ENCODE measurements at places on chromosomes 4 and X.

DNA sequence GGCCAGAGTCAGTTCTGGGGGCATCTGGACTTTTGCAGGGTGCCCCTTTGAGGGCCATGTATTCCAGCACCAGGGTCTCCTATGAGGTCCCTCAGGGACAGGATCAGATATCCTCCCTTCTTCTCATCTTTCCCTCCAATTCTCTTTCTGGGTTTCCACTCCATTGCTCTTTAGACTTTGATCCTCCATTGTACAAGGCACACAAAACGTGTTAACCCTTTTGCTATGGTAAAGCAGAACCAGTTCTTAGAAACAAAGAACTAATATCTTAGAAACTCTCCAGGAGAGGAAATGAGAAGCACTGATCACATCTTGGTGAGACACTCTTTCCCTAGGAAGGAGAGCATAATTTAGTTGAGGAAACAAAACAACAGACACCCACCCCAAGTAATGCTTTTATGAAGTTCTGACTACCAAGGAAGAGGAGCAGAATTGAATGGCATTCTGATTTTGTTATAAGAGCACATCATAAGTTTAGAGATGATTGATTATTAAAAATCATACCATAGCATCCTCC is 200.7 kb upstream of the NPY2R start:
- DNase-seq = no peak

GRCh38 chr4:72118017-72118416 is 86.2 kb downstream of the NPFFR2 start:
- no peak for DNase-seq

DNA sequence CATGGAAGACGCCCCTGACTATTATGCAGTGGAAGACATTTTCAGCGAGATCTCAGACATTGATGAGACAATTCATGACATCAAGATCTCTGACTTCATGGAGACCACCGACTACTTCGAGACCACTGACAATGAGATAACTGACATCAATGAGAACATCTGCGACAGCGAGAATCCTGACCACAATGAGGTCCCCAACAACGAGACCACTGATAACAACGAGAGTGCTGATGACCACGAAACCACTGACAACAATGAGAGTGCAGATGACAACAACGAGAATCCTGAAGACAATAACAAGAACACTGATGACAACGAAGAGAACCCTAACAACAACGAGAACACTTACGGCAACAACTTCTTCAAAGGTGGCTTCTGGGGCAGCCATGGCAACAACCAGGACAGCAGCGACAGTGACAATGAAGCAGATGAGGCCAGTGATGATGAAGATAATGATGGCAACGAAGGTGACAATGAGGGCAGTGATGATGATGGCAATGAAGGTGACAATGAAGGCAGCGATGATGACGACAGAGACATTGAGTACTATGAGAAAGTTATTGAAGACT is 3.6 kb downstream of the TSPYL2 start:
- DNase-seq = no peak

GRCh38 chr4:165953181-165953580 is 80.1 kb downstream of the TLL1 start:
- no peak for DNase-seq

GRCh38 chrX:132802033-132802432 is 156.4 kb downstream of the HS6ST2 start:
- no peak for DNase-seq

- no peak for DNase-seq
Observed at GRCh38 chr4:174742561-174742960, 86.5 kb downstream of the GLRA3 start.

Measured in hematopoietic multipotent progenitor cell treated with erythropoietin and hydrocortisone succinate and interleukin-3 and kit ligand, for 6 days (in vitro differentiated cells).